Hematopoietic multipotent progenitor cell treated with erythropoietin and hydrocortisone succinate and interleukin-3 and kit ligand, for 4 days (in vitro differentiated cells): ENCODE measurements at places on chromosomes 2 and 18.

- no peak for DNase-seq
Measured at GRCh38 chr2:113218283-113219091, 44.7 kb downstream of the PSD4 start.

DNA sequence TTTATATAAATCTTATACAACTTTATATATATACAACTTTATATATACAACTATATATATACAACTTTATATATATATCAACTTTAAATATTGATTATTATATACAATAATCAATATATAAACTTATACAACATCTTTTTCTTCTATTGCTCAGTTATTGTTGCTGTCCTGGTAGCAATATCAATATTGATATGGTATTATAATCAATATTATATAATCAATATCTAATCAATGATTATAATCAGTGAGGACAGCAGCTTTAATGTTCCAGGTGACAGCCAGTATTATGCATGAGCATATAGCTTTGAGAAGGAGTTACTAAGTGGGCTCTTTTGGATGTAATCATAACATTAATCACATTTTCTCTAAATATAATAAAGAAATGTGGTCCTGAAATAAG lies 242.3 kb upstream of the SOX11 start:
- DNase-seq = no peak

DNA sequence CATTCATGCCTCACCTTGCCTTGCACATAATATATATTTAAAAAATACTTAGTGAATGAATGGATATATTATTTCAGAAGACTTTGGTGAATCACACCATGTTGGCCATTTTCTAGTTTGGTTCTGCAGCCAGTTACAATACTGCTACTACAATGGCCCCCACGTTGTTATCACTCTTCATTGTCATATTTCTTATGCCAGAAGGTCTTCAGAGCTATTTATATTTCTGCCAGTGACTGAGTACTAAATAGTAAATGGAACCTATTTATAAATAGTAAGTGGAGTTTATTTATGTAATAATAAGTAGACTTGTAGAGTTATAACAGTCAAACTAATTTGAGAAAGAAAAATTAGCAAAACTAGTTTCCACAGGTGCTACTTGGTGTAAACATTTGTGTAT lies 516.6 kb upstream of the SYT4 start:
- no peak for DNase-seq

DNA sequence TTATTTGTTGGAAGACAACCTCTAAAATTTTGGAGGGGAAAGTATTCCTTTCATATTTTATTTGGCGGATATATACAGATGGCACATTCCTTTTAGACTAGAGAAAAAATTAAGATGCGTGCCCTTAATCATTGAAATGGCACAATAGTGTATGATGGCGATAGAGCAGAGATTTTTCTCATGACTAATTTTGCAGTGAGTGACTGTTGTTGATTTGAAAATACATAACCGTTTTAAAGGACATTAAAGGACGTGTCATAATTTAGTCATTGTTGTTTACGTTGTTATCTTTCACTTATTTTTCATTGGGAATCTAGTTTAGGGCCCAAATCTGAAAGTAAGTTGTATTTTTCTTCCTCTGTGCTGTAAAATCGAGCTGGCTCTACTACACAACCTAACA lies 61.7 kb downstream of the CERS6 start:
- DNase-seq = no peak

GRCh38 chr2:127702395-127703009 lies 1.2 kb downstream of the SFT2D3 start:
- DNase-seq = no peak

- peak; percentile 94 for DNase-seq
Measured at GRCh38 chr2:97870396-97870843, 125.3 kb downstream of the TMEM131 start.

GRCh38 chr18:75562216-75562615 lies 134.7 kb upstream of the SMIM21 start:
- DNase-seq = no peak

- DNase-seq = peak; percentile 21
Measured at GRCh38 chr2:103991591-103991990, 862.3 kb upstream of the POU3F3 start.

DNA sequence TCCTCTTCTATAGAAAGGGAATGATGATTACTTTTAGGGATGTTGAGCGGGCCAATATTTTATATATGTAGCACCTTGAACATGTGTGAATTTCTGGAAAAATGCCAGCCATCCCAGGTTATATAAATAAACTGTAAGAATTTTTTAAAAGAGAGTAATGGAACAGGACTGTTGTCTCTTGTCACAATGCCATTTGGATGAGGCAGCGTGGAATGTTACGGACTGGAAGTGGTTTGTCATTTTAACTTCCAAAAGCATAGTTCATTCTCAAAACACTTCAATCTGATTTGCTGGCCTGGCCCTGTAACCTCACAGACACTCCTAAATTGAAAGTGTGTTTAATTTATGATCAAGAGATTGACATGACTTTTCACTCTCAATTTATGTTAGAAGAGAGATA lies 70.8 kb downstream of the TPGS2 start:
- DNase-seq = no peak

DNA sequence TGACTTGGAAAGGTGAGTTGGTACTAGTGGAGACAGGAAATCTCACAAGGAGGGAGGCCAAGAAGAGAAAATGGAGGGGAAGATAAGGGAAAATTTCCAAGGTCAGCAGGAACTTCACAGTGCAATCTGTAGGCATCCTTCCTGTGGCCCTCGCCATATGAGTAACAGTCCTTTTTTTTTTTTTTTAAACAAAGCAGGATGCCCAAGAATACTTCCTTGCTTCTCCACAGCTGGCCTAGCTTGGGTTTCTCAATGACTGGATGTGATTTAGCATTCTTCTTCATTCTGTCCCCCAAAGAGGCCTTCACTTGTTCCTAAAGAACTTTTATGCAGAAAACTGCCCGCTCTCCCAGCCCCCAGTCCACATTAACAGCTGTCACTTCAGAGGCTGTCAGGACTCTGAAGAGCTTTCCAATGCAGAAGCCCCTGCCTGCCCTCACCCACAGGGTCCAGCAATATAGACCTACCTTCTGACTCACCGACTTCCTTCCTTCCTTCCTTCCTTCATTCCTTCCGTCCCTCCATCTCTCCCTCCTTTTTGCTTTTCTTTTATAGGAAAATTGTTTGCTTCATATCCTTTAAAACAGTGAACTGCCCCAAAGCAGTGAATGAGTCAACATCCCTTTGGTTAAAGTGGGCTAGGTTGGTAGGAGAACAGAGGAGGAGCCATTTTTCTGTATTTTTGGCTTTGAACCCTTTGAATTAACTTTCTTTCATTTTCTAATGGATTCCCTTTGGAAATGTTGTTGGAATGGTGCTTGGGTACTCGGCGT lies 172.0 kb downstream of the MGAT5 start:
- no peak for DNase-seq

- DNase-seq = no peak
Measured at GRCh38 chr18:8937160-8938094, 165.1 kb upstream of the NDUFV2 start.

DNA sequence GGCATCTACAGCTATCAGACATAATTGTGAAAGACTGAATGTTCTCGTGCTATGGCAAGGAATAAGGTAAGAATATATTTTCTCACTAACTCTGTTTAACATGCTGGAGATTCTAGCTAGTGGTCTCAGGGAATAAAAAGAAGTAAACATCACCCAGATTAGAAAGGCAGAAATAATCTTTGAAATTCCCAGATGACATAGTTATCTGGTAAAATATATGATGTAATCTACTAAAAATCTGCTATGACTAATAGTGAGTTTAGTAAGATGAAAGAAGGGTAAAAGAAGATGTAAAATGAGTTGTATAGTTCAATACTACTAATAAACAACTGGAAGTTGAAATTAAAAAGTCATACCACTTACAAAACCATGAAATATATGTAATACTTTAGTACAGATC lies 134.2 kb downstream of the DSC3 start:
- DNase-seq = no peak

GRCh38 chr2:127105656-127106456 lies 1.1 kb downstream of the BIN1 start:
- DNase-seq = no peak

GRCh38 chr2:58710795-58711279 lies 469.7 kb upstream of the FANCL start:
- no peak for DNase-seq

DNA sequence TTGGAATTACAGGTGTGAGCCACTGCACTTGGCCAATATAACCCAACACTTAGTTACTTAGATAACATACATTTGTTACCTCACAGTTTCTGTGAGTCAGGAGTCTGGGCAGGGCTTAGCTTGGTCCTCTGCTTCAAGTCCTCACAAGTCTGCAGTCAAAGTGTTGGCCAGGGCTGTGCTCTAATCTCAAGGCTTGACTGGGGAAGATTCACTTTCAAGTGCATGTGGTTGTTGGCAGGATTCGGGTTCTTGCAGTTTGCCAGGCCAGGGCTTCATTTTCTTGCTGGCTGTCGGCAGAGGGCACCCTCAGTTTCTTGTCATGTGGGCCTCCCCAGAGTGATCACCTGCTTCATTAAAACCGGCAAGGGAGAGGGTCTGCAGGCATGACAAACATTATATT lies 103.7 kb downstream of the SLC4A3 start:
- no peak for DNase-seq

- no peak for DNase-seq
Measured at GRCh38 chr18:45671321-45671720, 52.7 kb upstream of the SLC14A1 start.

GRCh38 chr18:28153485-28154065 lies 23.4 kb downstream of the CDH2 start:
- DNase-seq = no peak

DNA sequence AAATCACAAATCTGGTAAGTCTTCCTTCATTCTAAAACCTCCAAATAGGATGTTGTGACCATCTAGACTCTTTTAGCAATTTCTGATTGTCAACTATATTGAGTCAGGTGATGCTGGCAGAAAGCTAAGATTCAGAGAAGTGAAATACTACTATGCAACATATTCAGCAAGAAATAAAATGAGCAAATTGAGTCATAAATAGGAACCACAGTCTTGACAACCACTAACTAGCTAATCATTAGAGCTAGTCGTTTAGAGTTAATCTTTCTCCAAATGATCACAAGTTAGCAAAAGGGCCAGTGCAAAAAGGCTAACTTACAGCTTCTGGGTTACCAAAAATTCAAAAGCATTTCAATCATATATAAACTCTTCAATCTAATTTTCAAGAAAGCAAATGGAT lies 54.5 kb downstream of the ROCK1 start:
- no peak for DNase-seq

- no peak for DNase-seq
Measured at GRCh38 chr2:19675003-19675629, 226.7 kb downstream of the TTC32 start.

DNA sequence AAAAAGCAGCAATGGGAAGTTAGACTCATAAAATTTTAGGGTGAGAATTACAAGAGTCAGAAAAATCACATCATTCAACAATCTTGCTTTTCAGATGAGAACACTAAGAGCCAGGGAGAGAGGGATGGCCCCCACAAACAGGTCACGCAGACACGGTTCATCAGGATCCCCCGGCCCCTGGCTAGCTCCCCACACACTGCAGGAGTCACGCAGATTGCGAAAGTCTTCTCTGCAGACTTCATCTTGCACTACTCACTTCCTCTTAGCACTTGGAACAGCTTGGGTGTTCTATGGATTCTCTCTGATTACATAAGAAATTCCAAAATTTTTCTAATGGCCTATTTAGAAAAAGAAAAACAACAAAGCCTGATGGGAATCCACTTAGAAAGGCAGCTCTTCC lies 21.6 kb upstream of the SULT1C2 start:
- peak; percentile 44 for DNase-seq

DNA sequence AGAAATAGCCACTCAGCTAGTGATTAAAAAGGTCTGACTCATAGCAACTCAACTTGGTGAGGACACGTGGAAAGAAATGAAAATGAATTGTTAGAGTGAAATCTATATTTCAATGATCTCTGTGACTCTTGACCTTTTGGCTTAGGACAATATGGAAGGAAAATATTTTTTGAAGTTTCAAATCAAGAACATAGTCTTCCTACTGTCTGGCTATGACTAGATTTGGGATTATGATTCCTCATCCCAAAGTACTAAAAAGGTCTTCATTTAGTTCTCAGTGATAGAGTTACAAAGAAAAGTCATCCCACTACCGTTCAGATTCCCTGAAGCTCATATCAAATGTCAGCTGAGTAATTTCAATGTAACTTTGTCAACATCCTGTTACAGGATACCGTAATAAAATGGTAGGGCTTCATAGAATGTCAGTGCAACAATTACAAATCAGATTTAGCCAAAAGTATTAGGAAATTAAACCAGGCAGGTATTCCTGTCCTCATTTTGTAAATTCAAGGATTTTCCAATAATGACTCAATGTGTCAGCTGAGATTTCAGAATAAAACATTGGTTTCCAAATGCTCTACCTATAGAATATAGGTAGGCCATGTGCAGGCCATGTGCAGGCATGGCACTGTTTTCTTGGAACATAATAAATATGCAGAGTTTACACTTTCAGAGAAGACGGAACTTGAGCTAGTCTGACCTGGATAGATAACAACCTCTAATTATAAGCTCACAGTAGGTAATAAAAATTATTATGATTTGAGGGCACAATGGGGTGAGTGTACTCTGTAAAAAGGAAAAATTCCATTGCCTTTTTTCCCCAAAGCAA lies 36.0 kb downstream of the ANKRD29 start:
- no peak for DNase-seq

DNA sequence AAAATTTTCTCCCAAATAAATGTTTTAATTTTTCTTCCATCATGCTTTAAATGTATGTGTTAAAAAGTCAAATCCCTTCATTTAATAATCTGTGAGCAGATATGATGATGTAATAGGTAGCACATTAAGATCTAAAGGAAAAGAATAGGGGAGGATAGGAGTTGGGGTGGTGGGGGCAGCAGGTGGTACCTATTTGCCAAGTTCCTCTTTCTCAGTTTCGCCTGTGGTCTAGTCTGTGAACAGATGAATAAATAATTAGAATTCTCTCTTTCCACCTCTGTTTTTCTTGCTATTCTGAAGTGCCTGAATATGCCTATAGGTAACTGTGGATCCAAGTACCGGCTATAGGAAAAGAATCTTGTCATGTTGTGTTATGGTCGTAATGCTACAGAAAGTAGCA lies 152.5 kb downstream of the NRXN1 start:
- peak; percentile 1 for DNase-seq

DNA sequence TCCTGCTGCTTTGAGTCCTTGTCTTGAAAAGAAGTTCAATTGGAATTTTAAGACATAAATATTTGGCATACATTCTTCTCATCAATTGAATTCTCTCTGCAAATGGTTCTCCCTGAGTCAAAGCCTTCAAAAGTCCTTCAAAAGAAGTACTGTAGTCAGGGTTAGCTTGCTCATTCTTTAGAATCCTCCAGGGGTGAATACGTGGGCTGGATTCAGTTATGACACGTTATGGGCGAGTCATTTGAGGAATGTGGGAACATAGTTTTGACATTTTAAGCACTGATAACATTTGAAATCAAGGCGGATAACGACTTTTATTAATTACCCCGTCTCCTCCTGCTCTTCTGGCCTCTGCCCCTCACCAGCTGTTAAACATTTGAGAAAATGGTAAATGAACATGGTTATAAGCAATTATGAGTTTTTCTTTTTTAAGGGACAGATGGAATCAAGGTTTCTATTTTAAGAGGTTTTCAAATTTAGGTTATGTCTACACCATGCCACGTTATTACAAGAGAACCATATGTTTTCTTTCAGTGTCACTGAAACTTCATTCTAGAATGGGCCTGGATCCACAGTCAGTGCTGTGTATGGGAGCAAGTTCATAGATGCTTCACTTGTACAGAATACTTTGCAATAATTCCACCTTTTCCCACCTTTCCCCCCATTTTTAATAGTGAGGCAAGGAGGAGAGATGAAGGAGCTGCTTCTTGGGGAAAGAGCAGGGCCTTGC lies 273.1 kb downstream of the TSN start:
- DNase-seq = no peak

GRCh38 chr2:216215658-216216390 lies 106.7 kb downstream of the XRCC5 start:
- DNase-seq = peak; percentile 69

- no peak for DNase-seq
Measured at GRCh38 chr18:9643549-9643948, 29.2 kb upstream of the PPP4R1 start.
